ENCODE measurements at places on chromosomes 3 and 15. TPM values are rescaled to one million over a fixed set of nuclear protein-coding genes. Genes with fewer than 3 reads are reported as not detected.

Gene DNASE1L3
- total RNA-seq = not detected

Gene SLC28A1
- not detected for total RNA-seq

- no peaks in the 10 kb centered on the region for H3K36me3 ChIP-seq
- no peak for DNase-seq
- H3K27ac ChIP-seq = no peak overlapping the region
- H3K4me1 ChIP-seq = no peaks in the 10 kb centered on the region
- no peak overlapping the region for H3K4me3 ChIP-seq
Observed at GRCh38 chr3:152811974-152812760, 22.8 kb upstream of the P2RY1 start.

- no peak overlapping the region for H3K27ac ChIP-seq
- no peak for DNase-seq
- H3K4me3 ChIP-seq = no peak overlapping the region
- H3K36me3 ChIP-seq = peaks cover 2% of the 10 kb centered on the region
- peaks cover 3% of the 10 kb centered on the region for H3K4me1 ChIP-seq
Observed at GRCh38 chr15:45448066-45448915, 69.9 kb upstream of the GATM start.

DNA sequence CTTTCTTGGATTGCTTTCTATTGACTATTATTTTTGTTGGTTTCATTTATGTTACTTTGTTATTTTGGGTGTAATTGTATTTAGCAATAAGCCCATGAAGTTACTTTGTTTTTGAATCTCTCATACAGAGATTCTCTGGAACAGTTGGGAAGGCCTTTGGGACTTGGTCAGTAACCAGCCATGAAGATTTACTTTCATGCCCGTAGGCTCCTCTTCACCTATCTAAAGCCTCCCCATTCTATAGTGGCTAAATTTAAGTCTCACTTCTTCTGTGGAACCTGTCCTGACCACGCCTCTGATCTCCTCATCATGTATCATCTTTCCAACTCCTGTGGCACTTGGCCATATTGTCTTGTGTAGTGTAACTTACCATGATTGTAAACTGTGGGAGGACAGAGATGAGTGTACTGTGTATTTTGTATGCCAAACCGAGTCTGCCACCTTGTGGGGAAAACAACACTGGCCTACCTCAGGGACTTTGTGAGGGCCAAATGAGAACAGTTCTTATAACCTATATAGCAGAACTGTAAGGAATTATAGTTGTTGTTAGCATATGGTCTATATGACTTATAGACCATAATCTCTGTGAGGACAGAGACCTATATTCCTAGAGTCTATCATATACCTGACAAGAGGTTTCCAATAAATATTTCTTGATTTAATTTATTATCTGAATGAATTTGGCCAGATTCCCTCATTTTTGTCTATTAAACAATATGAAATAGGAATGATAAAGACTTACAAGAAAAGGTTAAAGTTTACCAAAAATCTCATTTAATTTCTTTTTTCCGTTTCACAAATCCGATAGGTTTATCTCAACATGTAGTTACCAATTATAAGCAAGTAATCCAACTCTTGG is 75.0 kb downstream of the STARD9 start:
- H3K4me3 ChIP-seq = no peak overlapping the region
- H3K36me3 ChIP-seq = no peaks in the 10 kb centered on the region
- H3K4me1 ChIP-seq = peaks cover 10% of the 10 kb centered on the region
- H3K27me3 ChIP-seq = no peaks in the 10 kb centered on the region

GRCh38 chr3:10781981-10782380 is 34.0 kb upstream of the SLC6A11 start:
- H3K27me3 ChIP-seq = peaks cover 2% of the 10 kb centered on the region
- H3K4me3 ChIP-seq = no peak overlapping the region
- H3K4me1 ChIP-seq = no peaks in the 10 kb centered on the region
- no peaks in the 10 kb centered on the region for H3K36me3 ChIP-seq
- H3K27ac ChIP-seq = no peak overlapping the region
